ENCODE measurements at places on chromosomes 5 and 9.

DNA sequence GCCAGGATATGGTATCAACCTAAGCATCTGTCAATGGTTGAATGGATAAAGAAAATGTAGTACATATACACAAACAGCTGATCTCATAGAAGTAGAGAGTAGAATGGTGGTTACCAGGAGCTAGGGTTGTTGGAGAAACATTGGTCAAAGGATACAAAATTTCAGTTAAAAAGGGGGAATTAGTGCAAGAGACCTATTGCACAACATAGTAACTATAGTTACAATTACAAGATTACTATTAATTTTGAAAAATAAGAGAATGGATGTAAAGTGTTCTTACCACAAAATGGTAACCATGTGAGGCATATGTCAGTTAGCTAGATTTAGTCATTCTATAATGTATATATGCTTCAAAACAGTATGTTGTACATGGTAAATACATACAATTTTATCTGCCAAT, 28.8 kb upstream of the ELOVL7 start:
- no peak for DNase-seq

- DNase-seq, result no peak
Observed at GRCh38 chr5:84397385-84397784, 12.7 kb upstream of the EDIL3 start.

DNA sequence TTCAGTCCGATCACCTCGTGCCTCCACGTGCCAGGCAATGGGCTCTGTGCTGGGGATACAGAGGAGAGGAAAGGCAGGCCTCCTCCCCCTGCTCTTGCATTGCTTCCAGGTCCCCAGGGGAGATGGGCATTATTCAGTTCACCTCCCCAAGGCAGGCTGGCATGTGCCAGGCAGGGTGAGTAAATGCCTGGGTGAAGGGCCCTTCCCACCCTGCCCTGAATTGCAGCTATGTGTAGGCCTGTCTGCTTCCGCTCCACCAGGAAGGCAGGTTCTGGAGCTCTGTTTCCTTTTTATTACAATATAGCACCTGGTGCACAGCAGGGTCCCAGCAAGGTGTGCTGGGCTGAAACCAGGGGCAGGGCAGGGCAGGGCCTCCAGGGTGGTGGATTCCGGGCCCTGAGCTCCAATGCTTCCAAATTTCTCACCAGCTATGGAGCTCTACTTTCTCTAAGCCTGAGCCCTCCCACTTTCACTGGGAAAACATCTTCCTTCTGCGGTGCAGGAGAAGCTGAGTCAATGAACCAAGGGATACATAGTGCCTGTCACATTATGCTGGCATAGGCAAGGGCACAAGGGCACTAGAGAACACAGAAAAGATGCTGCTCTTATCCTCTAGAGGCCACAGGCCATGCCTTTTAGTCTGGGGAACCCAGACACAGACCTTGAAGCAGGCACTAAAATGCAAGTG, 42.0 kb downstream of the SHB start:
- no peak for DNase-seq

DNA sequence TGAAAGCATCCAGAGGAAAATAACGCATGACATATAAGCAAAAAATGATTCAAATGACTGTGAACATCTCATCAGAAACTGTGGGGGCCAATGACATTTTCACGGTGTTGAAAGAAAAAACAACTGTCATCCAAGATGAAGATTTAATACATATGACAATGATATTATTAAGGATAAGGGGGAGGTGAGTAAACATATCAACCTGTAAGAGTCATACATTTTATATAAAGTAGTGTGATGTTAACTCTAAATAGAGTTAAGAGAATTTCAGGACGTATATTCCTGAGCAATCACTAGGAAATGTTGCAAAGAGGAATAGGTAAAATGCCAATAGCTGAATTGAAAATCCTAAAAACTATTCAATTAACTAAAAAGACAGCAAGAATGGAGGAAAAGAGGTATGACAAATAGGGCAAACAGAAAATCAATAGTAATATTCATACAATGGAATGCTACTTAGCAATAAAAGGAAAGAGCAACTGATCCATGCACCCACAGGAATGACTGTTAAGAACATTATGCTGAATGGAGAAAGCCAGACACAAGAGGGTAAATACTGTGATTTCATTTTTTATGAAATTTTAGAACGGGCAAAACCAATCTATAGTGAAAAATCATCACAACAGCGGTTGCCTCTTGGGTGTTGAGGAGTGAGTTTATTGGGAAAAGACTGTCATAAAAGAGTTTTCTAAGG, 92.4 kb upstream of the JAK2 start:
- DNase-seq, result no peak

GRCh38 chr5:171474230-171474813, 54.9 kb downstream of the FGF18 start:
- DNase-seq, result no peak

GRCh38 chr5:153516504-153517240, 26.2 kb downstream of the GRIA1 start:
- DNase-seq, result no peak

DNA sequence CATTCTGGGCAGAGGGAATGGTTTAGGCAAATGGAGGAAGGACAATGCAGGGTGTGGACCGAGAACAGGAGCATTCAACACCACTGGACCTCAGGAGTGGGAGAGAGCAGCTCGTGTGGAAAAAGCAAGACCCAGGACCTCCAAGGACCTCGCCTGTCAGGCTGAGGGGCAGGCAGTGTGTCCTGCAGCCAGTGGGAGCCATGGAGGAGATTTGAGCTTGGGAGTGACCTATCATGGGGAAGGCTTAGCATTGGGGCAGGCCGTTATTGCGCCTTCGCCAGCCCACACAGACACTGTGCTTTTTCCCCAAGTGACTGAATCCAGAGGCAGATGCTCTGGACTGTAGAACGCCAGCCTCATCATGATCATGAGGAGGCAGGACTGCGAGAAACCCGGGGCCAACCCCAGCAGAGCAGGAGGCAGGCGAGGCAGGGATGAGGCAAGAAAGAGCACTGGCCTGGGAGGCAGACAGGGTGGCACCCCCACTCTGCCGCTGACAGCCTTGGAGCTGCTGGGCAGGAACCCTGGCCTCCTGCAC, 3.3 kb downstream of the CDHR2 start:
- DNase-seq, result no peak

- no peak for DNase-seq
Observed at GRCh38 chr5:168590666-168591065, 11.5 kb upstream of the PANK3 start.

GRCh38 chr5:67234671-67235176, 38.1 kb upstream of the CD180 start:
- peak; percentile 84 for DNase-seq

DNA sequence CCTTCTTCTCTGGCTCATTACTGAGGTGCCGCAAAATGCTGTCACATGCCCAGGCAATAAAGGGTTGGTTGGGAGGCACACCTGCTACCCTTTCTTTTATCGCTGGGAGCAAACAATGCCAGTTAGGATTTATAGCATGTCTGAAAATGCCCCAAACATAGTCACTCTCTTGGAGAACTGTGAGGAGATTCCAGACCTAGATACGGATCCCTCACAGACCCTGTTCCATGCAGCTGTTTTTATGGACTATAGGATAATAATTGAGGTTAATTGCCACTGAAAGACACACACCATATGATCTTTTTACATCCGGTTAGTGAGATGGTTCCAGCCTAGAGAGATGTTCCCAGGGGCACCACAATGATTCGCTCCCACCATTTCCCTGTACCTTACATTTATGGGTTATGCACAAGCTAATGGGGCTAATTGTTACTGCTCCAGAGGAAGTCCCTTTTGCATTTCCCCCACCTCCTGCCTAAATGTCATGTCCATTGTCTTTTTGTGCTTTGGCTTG, 318.1 kb downstream of the PIK3R1 start:
- no peak for DNase-seq

GRCh38 chr5:118111956-118112355, 876.4 kb downstream of the DTWD2 start:
- no peak for DNase-seq

DNA sequence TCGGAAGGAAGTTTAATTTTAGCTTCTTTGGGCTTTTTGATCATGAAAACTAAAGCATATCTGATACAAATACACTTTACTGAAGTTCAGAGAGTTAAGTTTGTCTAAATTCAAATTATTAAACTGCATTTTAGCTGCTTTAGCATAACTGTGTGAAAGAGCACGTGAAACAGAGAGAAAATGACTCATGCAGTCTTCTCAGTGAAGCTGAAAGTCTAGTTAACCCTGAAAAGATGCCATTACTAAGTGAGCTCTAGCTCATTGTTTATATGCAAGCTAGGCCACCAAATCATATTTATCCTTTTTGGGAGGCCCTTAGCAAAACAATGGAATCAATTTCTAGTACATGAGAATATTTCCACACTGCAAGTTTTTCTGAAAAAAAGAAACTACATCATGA, 27.6 kb downstream of the TPD52L3 start:
- DNase-seq, result no peak

GRCh38 chr5:165504674-165505073, 1999.3 kb downstream of the MAT2B start:
- DNase-seq, result no peak

DNA sequence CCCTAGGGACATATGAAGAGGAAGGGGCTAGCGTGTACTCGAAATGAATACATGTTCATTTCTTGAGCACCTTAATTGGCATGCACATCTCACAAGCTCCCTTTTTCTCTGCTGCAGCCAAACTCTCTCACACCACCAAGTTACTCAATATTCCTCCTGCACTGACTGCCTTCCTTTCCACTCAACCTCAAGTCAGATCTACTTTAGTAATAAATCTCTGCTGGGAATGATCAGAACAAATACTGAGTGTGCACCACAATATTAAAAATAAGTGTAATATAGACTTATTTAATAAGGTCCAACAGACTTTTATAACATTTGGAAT, 995.8 kb upstream of the WWC1 start:
- DNase-seq, result no peak

- no peak for DNase-seq
Observed at GRCh38 chr9:130555061-130555460, 24.3 kb upstream of the FUBP3 start.

DNA sequence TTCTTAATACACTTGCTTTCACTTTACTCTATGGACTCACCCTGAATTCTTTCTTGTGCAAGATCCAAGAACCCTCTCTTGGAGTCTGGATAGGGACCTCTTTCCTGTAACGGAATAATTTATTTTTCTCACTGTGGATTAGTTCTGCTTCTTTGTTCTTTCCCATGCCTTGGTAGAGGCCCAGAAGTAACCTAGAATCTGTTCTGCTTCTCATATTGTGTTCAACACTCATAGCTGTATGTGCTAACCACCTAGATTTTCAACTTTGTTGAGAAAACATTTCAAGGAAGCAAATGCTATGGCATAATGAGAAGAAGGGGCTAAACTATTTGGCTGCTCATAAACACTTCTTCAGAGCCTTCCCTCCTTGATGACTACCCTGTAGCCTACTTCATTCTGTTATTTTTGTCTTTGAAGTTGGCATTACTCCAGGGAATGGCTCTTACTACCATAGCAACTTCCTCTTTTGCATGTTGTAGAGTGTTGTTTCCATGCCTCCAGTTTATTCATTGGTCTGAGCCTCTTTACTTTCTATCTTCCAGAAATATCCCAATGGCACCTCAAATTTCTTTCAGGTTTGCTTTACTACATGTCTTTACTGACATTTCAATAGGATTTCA, 74.3 kb downstream of the KIAA0825 start:
- no peak for DNase-seq

DNA sequence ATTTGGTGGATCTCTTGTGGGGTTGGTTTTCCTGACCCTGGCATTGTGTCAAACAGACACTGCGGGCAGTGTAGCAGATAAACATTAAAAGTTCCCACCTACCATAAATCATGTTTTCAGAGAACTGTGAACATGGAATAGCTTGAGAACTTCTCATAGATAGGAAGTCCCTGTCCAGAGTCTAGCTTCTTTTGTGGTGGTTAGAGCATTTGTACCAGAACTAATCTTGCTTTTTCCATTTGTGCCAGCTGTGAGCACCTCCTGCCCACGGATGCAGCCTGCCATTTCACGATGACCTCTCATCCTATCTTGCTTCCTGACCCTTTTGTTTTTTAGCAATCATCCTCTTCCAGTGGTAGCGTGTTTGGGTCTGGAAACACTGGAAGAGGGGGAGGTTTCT, 61.4 kb downstream of the FAM78A start:
- DNase-seq, result no peak

DNA sequence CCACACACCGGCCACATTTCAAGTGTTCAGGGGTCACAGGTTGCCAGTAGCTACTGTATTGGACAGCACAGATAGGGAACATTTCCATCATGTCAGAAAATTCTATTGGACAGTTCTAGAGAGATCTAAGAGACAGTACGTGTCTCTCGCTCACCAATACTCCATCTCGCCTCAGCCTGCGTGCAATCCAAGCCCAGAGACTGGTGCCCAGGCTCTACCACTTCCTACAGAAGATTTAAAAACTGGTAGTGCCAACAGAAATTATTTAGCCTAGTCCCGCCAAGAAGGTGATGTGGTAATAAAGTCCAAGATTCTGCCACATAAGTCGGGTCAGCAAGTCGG, 390 bp upstream of the SNX2 start:
- DNase-seq, result no peak

DNA sequence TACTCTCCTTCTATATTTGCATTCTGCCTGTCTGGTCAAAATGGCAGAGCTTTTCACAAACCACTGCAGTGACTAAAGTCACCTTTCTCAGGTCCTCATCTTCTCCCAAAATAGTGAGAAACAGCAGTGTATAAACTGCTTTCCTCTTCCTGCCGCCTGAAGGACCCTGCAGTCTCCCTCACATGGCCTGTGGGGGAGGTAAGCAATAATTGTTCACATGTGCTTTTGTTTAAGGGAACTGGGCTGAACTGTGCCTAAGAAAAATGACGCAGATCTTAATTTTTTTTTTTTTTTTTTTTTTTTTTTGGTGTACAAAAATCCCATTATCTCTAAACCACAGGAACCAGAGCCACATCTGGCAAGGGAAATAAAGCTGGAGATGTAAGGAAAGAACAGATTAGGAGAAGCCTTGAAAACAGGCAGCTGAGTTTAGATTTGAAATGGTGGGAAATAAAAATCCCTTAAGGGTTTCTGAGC, 131.7 kb upstream of the VLDLR start:
- no peak for DNase-seq

DNA sequence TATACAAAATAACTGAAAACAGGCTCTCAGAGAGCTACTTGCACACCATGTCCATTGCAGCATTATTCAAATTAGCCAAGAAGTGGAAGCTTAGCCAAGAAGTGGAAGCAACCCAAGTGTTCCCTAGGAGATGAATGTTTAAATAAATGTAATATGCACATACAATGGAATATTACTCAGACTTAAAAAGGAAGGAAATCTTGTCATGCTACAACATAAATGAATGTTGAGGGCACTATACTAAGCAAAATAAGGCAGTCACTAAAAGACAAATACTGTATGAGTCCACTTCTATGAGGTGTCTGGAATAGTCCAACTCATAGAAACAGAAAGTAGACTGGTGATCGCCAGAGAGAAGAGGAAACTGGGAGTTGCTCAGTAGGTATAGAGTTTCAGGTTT, 438.1 kb downstream of the MAT2B start:
- DNase-seq, result no peak
